Astrocyte (in vitro differentiated cells and primary cell): ENCODE measurements at places on chromosomes 6 and 20. TPM values are rescaled to one million over a fixed set of nuclear protein-coding genes. Genes with fewer than 3 reads are reported as not detected.
A peak's percentile ranks its signal among the peaks of the same experiment; 100 is the strongest.

GRCh38 chr6:112450663-112451062, 103.5 kb downstream of the RFPL4B start:
- no peaks in the 10 kb centered on the region for H3K27me3 ChIP-seq
- H3K4me3 ChIP-seq = no peak overlapping the region
- no peaks in the 10 kb centered on the region for H3K4me1 ChIP-seq
- H3K27ac ChIP-seq = no peak overlapping the region
- DNase-seq = no peak
- H3K36me3 ChIP-seq = no peaks in the 10 kb centered on the region

The MLN gene
- not detected in 2 replicates for total RNA-seq

GRCh38 chr6:3958255-3958654, 109.1 kb downstream of the FAM50B start:
- H3K36me3 ChIP-seq = no peaks in the 10 kb centered on the region
- no peak overlapping the region for H3K4me3 ChIP-seq
- H3K27ac ChIP-seq = no peak overlapping the region
- H3K4me1 ChIP-seq = peaks cover 28% of the 10 kb centered on the region

- no peak overlapping the region for H3K27ac ChIP-seq
- H3K4me3 ChIP-seq = no peak overlapping the region
- no peaks in the 10 kb centered on the region for H3K4me1 ChIP-seq
Observed at GRCh38 chr6:48490658-48491057, 379.7 kb upstream of the PTCHD4 start.

The MDFI gene
- 144 and 167 TPM in 2 replicates for total RNA-seq

GRCh38 chr6:139152088-139152891, 17.4 kb downstream of the HECA start:
- H3K36me3 ChIP-seq = no peaks in the 10 kb centered on the region
- H3K27ac ChIP-seq = no peak overlapping the region
- H3K4me3 ChIP-seq = no peak overlapping the region
- no peaks in the 10 kb centered on the region for H3K27me3 ChIP-seq

- no peaks in the 10 kb centered on the region for H3K4me1 ChIP-seq
- no peak overlapping the region for H3K27ac ChIP-seq
- no peaks in the 10 kb centered on the region for H3K36me3 ChIP-seq
- no peak for DNase-seq
- H3K27me3 ChIP-seq = no peaks in the 10 kb centered on the region
Observed at GRCh38 chr6:79149884-79150283, 71.8 kb upstream of the PHIP start.

The MATN4 gene
- total RNA-seq = 0.19 and 0.20 TPM in 2 replicates

DNA sequence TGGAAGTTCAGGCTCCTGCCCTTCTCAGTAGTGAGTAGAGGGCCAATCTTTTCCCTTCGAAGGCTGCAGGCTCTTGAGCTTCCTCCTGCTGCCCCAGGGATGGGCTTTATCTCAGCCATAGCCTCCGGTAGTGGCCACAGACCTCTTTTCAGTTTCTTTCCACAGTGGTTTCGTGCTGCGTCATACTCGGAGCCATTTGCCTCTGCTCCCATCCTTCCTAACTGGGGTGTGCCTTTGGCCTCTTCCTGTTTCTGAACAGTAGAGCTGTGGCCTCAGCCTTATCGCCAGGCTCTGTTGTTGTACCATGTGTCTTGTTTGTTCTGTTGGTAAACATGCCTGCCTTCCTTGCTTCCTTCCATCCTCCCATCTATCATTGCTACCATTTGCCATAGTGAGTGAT, 54.1 kb downstream of the TULP4 start:
- H3K27me3 ChIP-seq = no peaks in the 10 kb centered on the region
- DNase-seq = no peak
- H3K27ac ChIP-seq = no peak overlapping the region
- no peaks in the 10 kb centered on the region for H3K4me1 ChIP-seq

GRCh38 chr6:106743612-106744011, 114.2 kb downstream of the QRSL1 start:
- no peak overlapping the region for H3K27ac ChIP-seq
- H3K36me3 ChIP-seq = no peaks in the 10 kb centered on the region
- peaks cover under 1% of the 10 kb centered on the region for H3K27me3 ChIP-seq

DNA sequence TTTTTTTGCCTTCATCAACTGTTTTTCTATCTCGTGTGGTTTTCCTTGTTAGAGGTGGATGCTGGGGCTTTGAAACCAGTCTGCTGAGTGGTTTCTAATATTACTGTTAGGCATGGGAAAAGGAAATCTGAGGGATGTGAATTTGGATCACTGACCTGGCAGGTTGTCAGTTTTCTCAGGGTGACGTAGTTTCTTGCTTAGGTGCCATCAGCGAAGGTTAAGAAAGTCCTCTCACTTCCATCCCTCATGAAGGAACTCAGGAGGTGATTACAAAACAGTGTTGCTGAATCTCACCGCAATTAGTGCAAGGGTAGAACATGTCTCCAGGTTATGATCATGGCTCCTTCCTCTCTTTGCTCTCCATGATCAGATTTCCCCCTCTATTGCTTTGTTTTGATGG, 135.9 kb downstream of the SOX4 start:
- DNase-seq = peak; percentile 39
- H3K4me1 ChIP-seq = peaks cover 35% of the 10 kb centered on the region
- H3K36me3 ChIP-seq = no peaks in the 10 kb centered on the region
- no peak overlapping the region for H3K27ac ChIP-seq
